Sigmoid colon (tissue), 7 donors: ENCODE measurements at places on chromosomes 2 and 18. TPM values are rescaled to one million over a fixed set of nuclear protein-coding genes. Genes with fewer than 3 reads are reported as not detected.

DNA sequence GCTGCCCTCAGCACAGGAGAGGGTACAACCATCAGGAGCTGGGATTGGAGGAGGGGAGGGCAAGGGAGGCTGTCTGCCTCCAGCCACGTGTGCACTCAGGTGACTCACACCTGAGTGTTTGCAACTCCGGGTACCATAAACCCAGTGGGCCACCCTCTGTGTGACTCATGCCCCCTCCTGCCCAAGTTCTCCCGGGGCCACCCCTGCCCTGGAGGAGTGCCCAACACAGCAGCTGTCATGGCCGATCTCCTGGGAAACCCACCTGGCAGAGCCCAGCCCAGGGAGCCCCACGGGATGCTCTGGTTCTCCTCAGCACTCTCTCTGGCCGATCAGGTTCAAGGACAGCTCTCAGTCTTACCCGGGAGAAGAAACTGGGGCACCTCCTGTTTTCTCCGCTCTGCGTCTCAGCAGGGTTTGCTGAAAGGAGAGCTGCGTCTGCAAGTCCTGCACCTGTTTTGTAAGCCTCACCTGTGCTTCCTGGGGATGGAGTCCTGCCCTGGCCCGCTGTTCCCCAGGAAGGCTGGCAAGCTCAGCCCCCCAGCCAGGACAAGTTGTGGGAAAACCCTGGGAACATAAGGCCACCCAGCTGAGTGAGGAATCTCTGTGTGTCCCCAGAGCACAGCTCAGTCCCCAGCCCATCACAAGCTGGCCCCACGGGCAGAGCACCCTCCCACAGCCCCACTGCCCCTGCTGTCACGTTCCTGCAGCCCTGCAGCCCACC lies 44.0 kb upstream of the UBE2F start:
- peak; percentile 72 for DNase-seq
- peaks cover 10% of the 10 kb centered on the region for H3K4me1 ChIP-seq
- no peaks in the 10 kb centered on the region for H3K36me3 ChIP-seq
- H3K27me3 ChIP-seq = no peaks in the 10 kb centered on the region

GRCh38 chr2:236001166-236001828 lies 166.9 kb downstream of the GBX2 start:
- no peak for DNase-seq
- H3K4me1 ChIP-seq = no peaks in the 10 kb centered on the region
- H3K36me3 ChIP-seq = no peaks in the 10 kb centered on the region
- H3K27me3 ChIP-seq = no peaks in the 10 kb centered on the region
- H3K27ac ChIP-seq = no peak overlapping the region

- no peaks in the 10 kb centered on the region for H3K27me3 ChIP-seq
- H3K27ac ChIP-seq = no peak overlapping the region
- H3K36me3 ChIP-seq = no peaks in the 10 kb centered on the region
- no peak for DNase-seq
- H3K4me1 ChIP-seq = no peaks in the 10 kb centered on the region
Observed at GRCh38 chr2:7665880-7666279, 748.7 kb downstream of the RNF144A start.

DNA sequence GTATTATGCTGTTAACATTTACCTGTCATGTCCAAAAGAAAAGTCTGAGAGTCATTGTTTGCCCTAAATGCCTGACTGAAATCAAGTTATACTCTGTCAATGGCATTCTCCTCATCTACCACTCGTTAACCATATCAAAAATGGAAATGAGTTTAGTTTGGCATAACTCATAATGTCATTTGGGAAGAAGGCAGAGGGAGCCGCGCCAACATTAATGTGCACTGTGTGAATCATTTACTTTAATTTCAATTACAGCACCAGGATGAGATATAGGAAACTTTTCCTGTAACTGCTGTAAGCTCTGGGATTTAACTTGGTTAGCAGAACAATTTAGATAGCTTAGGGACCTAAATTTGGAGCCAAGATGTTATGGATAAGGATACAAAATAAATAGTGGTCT lies 871.2 kb upstream of the POU3F3 start:
- H3K4me1 ChIP-seq = no peaks in the 10 kb centered on the region
- no peak overlapping the region for H3K27ac ChIP-seq
- H3K4me3 ChIP-seq = no peak overlapping the region
- H3K36me3 ChIP-seq = no peaks in the 10 kb centered on the region
- no peaks in the 10 kb centered on the region for H3K27me3 ChIP-seq

- no peak overlapping the region for H3K4me3 ChIP-seq
- H3K36me3 ChIP-seq = no peaks in the 10 kb centered on the region
- peak overlapping the region; percentile 48 for H3K27ac ChIP-seq
Observed at GRCh38 chr2:215793747-215794595, 219.4 kb downstream of the MREG start.

- H3K4me1 ChIP-seq = no peaks in the 10 kb centered on the region
- H3K36me3 ChIP-seq = peaks cover 58% of the 10 kb centered on the region
- H3K27ac ChIP-seq = no peak overlapping the region
Observed at GRCh38 chr2:25757906-25758305, 84.5 kb upstream of the DTNB start.

- no peak overlapping the region for H3K4me3 ChIP-seq
- H3K27me3 ChIP-seq = no peaks in the 10 kb centered on the region
- no peaks in the 10 kb centered on the region for H3K4me1 ChIP-seq
- H3K27ac ChIP-seq = no peak overlapping the region
- peak; percentile 37 for DNase-seq
- no peaks in the 10 kb centered on the region for H3K36me3 ChIP-seq
Observed at GRCh38 chr2:242029422-242030225, 160.1 kb downstream of the RTP5 start.

Gene RAX
- not detected for total RNA-seq

Gene CCDC88A
- 52.8 TPM for total RNA-seq
